ENCODE measurements at places on chromosomes 4 and X.

GRCh38 chr4:183871581-183871980, 33.5 kb upstream of the STOX2 start:
- DNase-seq = no peak

DNA sequence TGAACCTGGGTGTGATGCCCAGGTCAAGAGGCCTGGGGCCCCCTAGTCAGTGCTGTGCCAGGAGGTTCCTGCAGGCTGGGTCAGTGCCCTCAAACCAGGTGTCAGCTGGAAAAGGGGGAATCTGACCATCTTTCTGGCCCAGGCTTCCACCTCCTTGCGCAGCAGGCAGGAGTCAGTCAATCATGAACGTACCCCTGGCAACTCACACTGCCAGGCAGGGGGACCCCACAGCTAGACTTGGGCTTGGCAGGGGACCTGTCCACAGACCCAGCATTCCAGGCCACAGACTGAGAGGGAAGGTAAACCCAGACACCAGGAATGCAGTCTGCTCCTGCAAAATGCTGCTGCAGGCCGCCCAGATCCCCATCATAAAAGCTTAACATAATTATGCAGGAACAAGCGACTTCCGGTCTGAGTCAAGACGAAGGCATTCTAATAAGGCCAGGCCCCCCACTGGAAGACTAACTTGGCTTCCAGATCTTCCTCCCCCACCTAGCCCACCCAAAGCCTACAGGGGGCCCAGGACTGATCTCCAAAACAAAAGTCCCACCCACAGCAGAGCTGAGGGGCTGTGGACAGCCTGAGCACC, 156.3 kb downstream of the BCOR start:
- no peak for DNase-seq

- DNase-seq = no peak
Measured at GRCh38 chr4:3708103-3708510, 58.1 kb upstream of the ADRA2C start.

- no peak for DNase-seq
Measured at GRCh38 chr4:2809610-2810180, 16.8 kb downstream of the SH3BP2 start.

GRCh38 chr4:36675436-36675835, 394.0 kb downstream of the DTHD1 start:
- no peak for DNase-seq

DNA sequence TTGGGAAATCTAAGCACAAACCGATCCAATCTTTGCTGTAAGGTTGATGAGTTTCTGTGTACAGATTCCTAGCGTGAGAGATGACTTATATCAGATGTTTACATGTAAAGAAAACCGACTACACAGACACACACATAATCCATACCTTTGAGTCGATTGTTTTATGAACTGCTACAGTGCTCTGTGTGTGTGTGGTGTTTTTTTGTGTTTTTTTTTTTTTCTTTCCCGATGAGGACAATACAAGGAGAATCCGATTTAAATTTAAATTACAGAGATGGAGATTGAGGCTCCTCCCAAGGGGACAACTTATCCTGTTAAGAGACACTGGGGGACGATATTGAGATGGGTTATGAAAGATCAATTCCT, 461 bp upstream of the SLC9A6 start:
- no peak for DNase-seq

Data from bone marrow (tissue), 2 donors.